SW480 (cell line): ENCODE measurements at places on chromosomes 7 and 10.

DNA sequence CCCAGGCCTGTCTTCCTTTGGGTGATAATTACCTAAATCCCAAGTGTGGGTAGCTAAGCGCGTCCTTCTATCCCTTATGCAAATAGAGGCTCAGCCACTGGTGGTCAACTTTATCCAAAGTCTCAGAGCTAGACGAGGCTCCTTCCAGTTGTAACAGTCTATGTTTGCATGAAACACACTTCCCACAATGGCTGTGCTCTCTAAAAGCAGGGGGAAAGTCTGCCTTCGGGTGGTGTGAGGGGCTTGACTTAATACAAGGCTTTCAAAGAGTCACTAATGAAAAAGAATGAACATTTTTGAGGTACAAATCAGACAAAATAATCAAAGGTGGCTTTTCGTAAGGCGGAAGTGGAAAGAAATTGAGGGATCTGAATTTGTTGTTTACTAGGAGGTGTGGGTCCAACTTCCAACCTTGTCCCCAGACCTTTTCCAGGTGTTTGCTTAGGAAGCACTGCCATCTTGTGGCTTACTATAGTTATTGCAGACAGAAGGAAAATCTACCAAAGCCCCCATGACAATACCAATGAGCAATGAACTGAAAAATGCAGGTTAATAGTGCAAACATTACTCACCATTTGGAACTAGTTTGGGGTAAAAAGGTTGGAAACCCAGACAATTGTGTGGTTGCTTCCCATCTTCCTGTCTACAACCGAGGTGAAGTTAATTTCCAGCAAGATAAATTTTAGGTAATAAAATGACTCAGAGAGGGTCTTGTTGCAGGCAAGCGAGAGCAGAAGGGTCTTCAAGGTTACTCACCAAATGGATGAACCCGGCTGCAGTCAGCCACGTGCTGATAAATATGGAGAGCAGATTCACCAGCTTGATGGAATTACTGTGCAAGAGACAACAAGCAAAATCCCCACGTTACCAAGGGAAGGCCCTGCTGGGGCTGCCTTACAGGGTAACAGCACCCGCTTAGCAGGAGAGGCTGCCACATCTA, 525.7 kb downstream of the KCNMA1 start:
- peak; percentile 46 for DNase-seq

GRCh38 chr7:152587366-152587765, 88.6 kb downstream of the XRCC2 start:
- no peak for DNase-seq

DNA sequence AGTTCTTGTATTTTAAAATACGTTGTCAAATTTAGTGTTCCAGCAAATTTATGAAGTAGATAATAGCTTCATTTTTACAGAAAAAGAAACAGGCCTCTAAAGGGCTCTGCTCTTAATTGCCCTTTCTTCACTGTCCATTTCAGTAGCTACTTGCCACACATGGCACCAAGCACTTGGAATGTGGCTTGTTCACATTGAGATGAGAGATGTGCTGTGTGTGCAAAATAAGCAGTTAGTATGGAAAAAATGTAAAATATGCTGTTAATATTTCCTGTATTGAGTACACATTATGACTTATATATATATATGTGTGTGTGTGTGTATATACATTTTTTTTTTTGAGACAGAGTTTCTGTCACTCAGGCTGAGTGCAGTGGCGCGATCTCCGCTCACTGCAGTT, 19.5 kb downstream of the RBM33 start:
- no peak for DNase-seq

DNA sequence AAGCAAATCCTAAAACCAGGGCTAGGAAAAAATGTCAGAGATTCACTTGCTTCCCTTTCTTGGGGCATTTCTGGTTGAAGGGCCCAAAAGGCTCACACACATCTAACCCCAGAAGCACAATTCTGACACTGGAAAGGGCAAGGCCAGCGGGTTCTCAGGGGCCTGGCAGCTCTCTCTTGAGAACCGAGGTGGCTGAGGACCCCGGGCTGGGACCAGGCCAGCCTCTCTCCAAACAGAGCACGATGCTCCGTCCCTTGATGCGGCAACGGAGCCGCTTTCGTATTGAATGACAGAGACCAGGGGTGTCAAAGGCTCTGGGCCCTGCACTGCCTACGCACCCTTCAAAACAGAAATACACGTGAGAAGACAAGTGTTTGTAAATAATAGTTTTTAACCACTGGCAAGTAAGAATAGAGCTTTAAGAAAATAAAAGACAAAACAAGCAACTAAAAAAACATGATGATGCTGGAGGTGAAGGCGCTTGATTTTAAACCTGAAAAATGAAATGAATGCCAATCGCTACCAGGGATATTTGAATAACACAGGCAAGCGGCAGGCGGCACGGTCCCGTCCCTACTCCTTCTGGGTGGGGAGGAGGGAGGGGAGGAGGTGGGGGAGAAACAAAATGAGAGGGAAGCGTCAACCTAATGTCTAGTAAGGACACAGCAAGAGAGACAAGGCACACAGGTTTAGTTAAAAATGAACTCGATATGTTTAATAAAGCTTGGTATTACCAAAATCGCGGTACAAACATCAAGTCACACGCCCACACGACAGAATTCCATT, 68.0 kb downstream of the SLC29A4 start:
- DNase-seq: no peak
